ENCODE measurements at places on chromosomes 13 and 19.

DNA sequence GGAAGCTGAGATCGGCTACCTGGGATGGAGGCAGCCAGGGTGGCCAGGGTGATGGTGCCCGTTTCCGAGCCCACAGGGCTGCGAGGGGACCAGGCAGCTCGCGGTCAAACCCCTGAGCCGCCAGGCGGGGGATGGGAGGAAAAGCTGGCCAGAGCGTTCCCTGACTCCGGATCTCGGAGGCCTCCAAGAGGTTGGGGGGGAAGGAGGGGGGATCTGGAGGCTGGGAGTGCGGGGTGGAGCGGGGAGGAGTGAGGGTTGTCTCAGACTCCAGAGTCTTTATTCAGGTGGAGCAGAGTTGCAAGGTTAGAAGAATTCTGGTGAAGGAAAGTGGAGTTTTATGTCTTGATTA, 1.1 kb downstream of the CACNG7 start:
- no peak for DNase-seq

GRCh38 chr13:105436943-105437342, 1098.5 kb downstream of the EFNB2 start:
- no peak for DNase-seq

DNA sequence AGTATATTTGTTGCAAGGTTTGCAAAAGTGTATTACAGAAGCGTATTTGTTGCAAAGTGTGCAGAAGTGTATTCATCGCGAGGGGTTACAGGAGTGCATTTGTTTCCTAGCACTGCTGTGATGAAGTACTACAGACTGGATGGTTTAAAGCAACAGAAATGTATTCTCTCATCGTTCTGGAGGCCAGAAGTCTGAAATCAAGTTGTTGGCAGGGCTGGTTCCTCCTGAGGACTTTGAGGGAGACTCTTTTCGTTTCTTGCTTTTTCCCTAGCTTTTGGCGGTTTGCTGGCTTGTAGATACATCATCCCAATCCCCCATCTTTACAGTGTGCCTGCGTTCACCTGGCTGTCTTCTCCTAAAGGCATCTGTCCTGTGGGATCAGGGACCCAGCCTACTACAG, 127.9 kb upstream of the USP29 start:
- no peak for DNase-seq

GRCh38 chr13:51562011-51562671, 22.1 kb upstream of the WDFY2 start:
- no peak for DNase-seq

- DNase-seq: no peak
Observed at GRCh38 chr13:85586422-85586831, 212.8 kb downstream of the SLITRK6 start.

- DNase-seq: no peak
Observed at GRCh38 chr19:50300814-50301606, 28.2 kb downstream of the KCNC3 start.

Measured in NCI-H187 (cell line).